ENCODE measurements at places on chromosomes 4 and X. TPM values are rescaled to one million over a fixed set of nuclear protein-coding genes. Genes with fewer than 3 reads are reported as not detected.

GAGE12E gene
- total RNA-seq: not detected

- no peaks in the 10 kb centered on the region for H3K36me3 ChIP-seq
- H3K4me1 ChIP-seq: no peaks in the 10 kb centered on the region
- no peaks in the 10 kb centered on the region for H3K27me3 ChIP-seq
- no peak for DNase-seq
Observed at GRCh38 chr4:171602638-171603355, 210.4 kb upstream of the GALNTL6 start.

GRCh38 chrX:71604141-71604540 lies 14.2 kb downstream of the CXCR3 start:
- peaks cover 13% of the 10 kb centered on the region for H3K4me1 ChIP-seq
- no peak for DNase-seq
- H3K4me3 ChIP-seq: no peak overlapping the region

- no peak overlapping the region for H3K27ac ChIP-seq
- H3K36me3 ChIP-seq: peaks cover 63% of the 10 kb centered on the region
- peaks cover 53% of the 10 kb centered on the region for H3K4me1 ChIP-seq
- H3K4me3 ChIP-seq: no peak overlapping the region
- DNase-seq: no peak
- no peaks in the 10 kb centered on the region for H3K27me3 ChIP-seq
Observed at GRCh38 chr4:184413261-184414046, 60.9 kb downstream of the IRF2 start.

DNA sequence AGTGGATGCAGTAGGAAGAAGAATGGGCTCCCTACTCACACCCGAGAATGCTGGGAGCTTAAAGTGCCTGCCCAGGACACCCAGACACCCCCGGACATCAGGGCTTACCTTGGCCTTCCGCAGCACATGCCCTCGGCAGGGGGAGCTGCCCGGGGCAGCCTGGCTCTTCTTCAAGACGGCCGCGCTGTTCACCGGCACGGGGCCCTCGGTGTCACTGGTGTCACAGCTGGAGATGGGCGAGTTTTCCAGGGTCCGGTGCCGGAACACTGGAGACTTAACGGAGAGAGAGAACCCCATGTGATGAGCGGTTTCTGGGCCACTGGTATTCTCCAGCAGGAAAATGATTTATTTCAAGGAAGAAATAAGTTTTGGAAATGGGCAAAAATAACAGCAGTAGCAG lies 170.9 kb downstream of the AFAP1 start:
- no peak for DNase-seq
- H3K36me3 ChIP-seq: no peaks in the 10 kb centered on the region
- H3K27me3 ChIP-seq: no peaks in the 10 kb centered on the region
- H3K4me3 ChIP-seq: no peak overlapping the region
- H3K4me1 ChIP-seq: no peaks in the 10 kb centered on the region

MAPK10 gene
- 3.1 TPM for total RNA-seq

BST1 gene
- 0.32 TPM for total RNA-seq

GRCh38 chr4:6900181-6900812 lies 9.3 kb upstream of the TBC1D14 start:
- H3K4me3 ChIP-seq: no peak overlapping the region
- no peaks in the 10 kb centered on the region for H3K27me3 ChIP-seq
- H3K4me1 ChIP-seq: no peaks in the 10 kb centered on the region
- H3K27ac ChIP-seq: no peak overlapping the region

GRCh38 chr4:77219266-77219665 lies 62.3 kb downstream of the CCNG2 start:
- DNase-seq: no peak
- no peak overlapping the region for H3K4me3 ChIP-seq
- H3K36me3 ChIP-seq: no peaks in the 10 kb centered on the region
- no peak overlapping the region for H3K27ac ChIP-seq
- no peaks in the 10 kb centered on the region for H3K27me3 ChIP-seq

DNA sequence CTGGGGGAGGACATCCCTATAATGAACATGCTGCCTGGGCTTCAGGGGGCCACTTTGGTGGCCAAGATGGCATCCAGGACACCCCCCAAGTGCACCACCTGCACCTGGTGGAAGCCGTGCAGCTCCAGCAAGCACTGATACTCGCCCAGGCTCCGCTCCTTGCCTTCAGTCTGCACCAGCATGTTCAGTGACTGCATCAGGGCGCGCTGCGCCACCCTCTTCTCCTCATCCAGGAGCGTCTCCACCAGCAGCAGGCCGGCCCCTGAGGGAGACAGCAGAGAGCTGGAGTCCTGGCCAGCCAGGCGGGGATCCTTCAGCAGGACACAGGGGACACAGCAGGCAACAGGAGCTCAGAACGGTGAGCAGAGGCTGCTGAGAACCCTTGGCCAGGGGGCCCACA lies 11.3 kb upstream of the SLC25A6 start:
- peaks cover 8% of the 10 kb centered on the region for H3K36me3 ChIP-seq
- H3K27me3 ChIP-seq: no peaks in the 10 kb centered on the region
- H3K4me3 ChIP-seq: no peak overlapping the region
- no peak overlapping the region for H3K27ac ChIP-seq
- no peak for DNase-seq

- no peak overlapping the region for H3K27ac ChIP-seq
- peak overlapping the region; percentile 92 for H3K4me3 ChIP-seq
- peaks cover 39% of the 10 kb centered on the region for H3K27me3 ChIP-seq
- H3K4me1 ChIP-seq: peaks cover 36% of the 10 kb centered on the region
- H3K36me3 ChIP-seq: no peaks in the 10 kb centered on the region
- DNase-seq: peak; percentile 50
Observed at GRCh38 chr4:78057600-78058550, 752 bp downstream of the FRAS1 start.

GLRB gene
- not detected for total RNA-seq

- H3K4me1 ChIP-seq: no peaks in the 10 kb centered on the region
- no peak overlapping the region for H3K27ac ChIP-seq
- no peaks in the 10 kb centered on the region for H3K36me3 ChIP-seq
- no peaks in the 10 kb centered on the region for H3K27me3 ChIP-seq
Observed at GRCh38 chr4:8356856-8357255, 83.7 kb downstream of the ACOX3 start.

- peaks cover 39% of the 10 kb centered on the region for H3K36me3 ChIP-seq
- peaks cover 29% of the 10 kb centered on the region for H3K4me1 ChIP-seq
- DNase-seq: no peak
- no peak overlapping the region for H3K4me3 ChIP-seq
Observed at GRCh38 chrX:118510111-118510510, 14.5 kb downstream of the DOCK11 start.

MSL3 gene
- 81.0 TPM for total RNA-seq

NHSL2 gene
- total RNA-seq: 1.7 TPM
